Stimulated activated CD4-positive, alpha-beta T cell treated with anti-CD3 and anti-CD28 coated beads, Interleukin-12 subunit alpha, Interleukin-12 subunit beta, amount 100 ng/mL, for 24 hours (primary cell): ENCODE measurements at places on chromosomes 1 and 21.
A peak's percentile ranks its signal among the peaks of the same experiment; 100 is the strongest.

- DNase-seq: peak; percentile 7
Observed at GRCh38 chr1:244074559-244075171, 23.6 kb downstream of the ZBTB18 start.

DNA sequence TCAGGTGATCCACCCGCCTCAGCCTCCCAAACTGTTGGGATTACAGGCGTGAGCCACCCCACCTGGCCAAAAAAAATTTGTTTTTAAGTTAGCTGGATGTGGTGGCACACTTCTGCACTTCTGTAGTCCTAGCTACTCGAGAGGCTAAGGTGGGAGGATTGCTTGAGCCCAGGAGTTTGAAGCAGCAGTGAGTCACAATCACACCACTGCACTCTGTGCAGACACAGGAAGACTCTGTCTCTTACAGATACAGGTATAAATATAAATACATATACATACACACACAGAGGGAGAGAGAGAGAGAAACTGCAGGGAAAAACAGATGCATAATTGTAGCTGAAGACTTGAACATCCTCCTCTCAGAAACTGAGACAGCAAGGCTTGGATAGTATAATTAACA, 34.8 kb upstream of the EPS15 start:
- DNase-seq: no peak

DNA sequence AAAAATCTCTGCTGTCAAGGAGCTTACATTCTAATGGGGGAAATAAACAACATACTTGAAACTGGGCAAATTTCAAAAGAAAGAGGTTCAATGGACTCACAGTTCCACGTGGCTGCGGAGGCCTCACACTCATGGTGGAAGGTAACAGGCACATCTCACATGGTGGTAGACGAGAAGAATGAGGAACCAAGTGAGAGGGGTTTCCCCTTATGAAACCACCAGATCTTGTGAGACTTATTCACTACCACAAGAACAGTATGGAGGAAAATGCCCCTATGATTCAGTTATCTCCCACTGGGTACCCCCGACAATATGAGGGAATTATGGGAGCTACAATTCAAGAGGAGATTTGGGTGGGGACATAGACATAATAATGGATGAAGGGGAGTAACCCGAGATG, 226.4 kb downstream of the ZP4 start:
- DNase-seq: no peak

GRCh38 chr21:31862078-31862477, 10.7 kb upstream of the HUNK start:
- no peak for DNase-seq

DNA sequence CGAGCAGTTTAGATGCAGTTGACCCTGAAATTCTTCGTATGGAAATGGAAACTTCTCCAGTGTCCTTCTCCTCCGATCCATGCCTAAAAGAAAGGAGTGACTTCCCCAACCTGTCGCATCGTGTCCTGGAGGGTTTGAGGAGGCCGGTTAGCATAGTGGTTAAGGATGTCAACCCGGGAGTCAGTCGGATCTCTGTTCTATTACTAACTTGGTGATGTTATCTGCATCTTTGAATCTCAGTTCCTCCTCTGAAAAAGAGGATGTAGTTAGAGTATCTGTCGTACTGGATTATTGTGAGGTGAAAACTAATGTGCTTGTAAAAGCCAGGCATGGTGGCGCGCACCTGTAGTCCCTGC, 684 bp downstream of the ZBTB8B start:
- no peak for DNase-seq

DNA sequence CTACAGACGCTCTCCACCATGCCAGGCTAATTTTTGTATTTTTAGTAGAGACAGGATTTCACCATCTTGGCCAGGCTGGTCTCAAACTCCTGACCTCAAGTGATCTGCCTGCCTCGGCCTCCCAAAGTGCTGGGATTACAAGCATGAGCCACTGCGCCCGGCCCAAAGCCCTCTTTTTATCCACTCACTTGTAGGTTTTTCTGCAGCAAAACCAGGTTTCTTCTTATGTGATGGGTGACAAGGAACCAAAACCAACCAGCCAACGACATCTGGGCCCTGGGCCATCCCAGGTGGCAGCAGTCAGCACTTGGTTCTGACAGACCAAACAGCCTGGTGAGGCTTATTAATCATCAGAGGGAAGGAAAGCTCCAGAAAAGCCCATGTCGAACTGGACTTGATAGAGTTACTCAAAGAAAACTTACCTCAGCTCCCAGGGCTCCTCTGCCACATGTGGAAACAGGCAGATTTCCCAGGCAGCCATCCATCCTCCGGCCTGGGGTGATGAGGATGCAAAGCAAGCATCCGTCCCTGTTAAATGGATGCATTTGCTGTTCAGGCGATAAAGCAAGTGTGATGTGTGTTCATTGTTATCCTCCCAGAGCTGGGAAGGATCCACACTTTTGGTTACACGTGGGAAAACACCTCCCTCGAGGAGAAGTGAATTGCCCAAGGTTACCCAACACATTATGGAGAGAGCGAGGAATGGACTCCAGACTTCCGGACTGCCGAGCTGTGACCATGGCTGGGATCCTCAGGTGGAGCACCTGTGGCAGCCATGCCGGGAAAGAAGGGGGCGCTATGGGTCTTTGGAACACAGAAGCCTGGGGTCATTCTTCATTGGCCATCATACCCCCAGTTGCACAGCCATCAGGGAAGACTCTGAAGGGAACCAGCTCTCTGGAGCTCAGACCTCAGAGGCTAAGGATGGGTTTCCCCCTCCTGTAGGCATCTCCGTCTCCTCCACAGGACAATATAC, 118.8 kb downstream of the HUNK start:
- no peak for DNase-seq

DNA sequence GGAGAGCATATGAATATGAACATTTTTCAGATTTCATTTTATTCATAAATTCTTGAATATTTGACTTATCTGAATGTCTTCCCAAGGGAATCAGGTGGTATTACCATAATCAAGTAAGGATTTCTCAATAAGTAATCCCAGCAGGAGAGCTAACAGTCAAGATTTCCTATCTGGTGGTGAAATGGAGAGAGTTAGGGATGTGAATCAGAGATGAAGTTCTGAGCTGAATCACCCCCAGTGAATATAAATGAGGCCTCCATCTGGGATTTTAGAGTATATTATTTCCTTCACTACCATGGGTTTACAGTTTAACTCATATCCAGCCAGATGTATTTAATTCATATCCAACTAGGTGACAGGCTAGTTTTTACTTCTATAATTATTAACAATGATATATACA, 61.5 kb upstream of the RGS2 start:
- DNase-seq: no peak

DNA sequence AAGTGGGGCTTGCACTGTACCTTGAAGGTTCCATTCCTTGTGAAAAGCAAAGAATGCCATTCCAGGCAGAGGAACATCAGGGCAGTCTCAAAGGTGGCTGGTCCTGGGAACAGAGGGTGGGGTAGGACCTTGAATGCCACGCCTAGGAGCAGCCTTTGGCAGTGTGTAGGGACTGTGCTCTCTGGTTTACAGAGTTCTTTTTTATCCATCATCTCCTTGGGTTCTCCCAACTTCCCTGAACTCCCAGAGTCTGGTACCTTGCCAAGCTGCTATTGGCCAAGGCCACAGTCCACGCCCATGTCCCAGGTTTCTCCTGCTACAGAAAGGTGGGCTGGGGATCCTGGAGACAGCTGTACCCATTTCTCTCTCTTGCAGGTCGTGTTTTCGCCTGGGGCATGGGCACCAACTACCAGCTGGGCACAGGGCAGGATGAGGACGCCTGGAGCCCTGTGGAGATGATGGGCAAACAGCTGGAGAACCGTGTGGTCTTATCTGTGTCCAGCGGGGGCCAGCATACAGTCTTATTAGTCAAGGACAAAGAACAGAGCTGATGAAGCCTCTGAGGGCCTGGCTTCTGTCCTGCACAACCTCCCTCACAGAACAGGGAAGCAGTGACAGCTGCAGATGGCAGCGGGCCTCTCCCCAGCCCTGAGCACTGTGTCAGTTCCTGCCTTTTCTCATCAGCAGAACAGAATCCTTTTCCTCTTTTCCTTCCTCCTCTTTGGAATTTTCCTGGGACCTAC, 15.3 kb upstream of the TRNAU1AP start:
- DNase-seq: no peak

GRCh38 chr1:165228111-165228655, 128.3 kb downstream of the LMX1A start:
- DNase-seq: no peak

- no peak for DNase-seq
Observed at GRCh38 chr1:1025730-1026129, 5.8 kb downstream of the AGRN start.

- no peak for DNase-seq
Observed at GRCh38 chr1:98749152-98749756, 87.7 kb downstream of the SNX7 start.

GRCh38 chr1:226863446-226863845, 7.0 kb upstream of the PSEN2 start:
- DNase-seq: no peak

DNA sequence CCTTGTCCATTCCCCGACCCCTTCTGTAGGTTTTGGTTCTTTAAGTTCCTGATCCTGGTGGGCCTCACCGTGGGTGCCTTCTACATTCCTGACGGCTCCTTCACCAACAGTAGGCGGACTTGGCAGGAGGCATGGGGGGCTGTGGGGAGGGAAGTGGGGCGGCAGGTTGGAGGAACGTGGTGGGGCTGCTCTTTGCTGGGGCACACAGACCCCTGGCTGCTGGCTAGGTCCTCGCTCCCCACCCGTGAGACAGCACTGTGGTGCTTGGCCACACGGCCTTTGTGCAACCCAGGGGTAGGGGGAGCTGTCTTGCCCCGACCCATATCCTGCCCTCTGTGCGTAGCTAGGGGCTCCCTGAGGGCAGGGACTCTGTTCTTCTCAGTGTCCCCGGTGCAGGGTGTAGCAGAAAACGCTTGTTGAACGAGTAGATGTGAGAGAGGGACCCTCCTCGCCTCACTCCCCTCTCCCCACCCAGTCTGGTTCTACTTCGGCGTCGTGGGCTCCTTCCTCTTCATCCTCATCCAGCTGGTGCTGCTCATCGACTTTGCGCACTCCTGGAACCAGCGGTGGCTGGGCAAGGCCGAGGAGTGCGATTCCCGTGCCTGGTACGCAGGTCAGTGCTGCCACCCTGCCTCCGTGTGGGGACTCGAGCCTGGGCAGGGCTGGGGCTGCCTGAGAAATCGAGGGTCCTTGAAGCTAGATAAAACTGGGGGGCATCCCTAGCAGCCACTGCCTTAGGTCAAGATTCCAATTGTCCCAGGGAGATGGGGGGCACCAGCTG, 12.5 kb downstream of the SERINC2 start:
- no peak for DNase-seq
